Posterior vena cava (tissue), 2 donors: ENCODE measurements at places on chromosomes 4 and X. TPM values are rescaled to one million over a fixed set of nuclear protein-coding genes. Genes with fewer than 3 reads are reported as not detected.

SPIN2A gene
- 0.67 TPM for total RNA-seq

PCDH11X gene
- 0.60 TPM for total RNA-seq

ATP2B3 gene
- 0.19 TPM for total RNA-seq

CACNA1F gene
- total RNA-seq, result 0.10 TPM

CDX4 gene
- not detected for total RNA-seq

RENBP gene
- 11.4 TPM for total RNA-seq

MAGEB10 gene
- not detected for total RNA-seq

ADH7 gene
- not detected for total RNA-seq

DTHD1 gene
- 0.37 TPM for total RNA-seq
